ENCODE measurements at places on chromosomes 13 and 19.
A peak's percentile ranks its signal among the peaks of the same experiment; 100 is the strongest.

- DNase-seq: no peak
These were observed 31.3 kb downstream of the SAE1 start for GRCh38 chr19:47161876-47162489.

DNA sequence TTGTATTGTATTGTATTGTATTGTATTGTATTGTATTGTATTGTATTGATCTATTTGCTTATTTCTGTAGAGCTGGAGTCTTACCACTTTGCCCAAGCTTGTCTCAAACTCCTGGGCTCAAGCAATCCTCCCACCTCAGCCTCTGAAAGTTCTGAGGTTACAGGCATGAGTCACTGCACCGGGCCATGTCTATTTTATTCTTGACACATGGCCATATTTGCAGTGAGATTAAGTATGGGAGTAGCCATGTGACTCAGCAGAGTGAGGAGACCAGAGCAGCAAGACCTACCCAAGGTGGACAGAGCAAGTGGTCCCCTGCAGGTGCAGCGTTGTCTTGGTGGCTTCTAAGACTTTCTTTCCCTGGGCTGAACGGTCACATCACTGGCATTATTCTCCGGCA, 49.1 kb upstream of the UBAC2 start:
- DNase-seq: no peak

- DNase-seq: no peak
These were observed 10.2 kb upstream of the JSRP1 start for GRCh38 chr19:2266183-2266993.

GRCh38 chr13:114067381-114067885, 65.0 kb downstream of the RASA3 start:
- DNase-seq: peak; percentile 34

- no peak for DNase-seq
These were observed 59.0 kb upstream of the MCF2L start for GRCh38 chr13:112910016-112910415.

DNA sequence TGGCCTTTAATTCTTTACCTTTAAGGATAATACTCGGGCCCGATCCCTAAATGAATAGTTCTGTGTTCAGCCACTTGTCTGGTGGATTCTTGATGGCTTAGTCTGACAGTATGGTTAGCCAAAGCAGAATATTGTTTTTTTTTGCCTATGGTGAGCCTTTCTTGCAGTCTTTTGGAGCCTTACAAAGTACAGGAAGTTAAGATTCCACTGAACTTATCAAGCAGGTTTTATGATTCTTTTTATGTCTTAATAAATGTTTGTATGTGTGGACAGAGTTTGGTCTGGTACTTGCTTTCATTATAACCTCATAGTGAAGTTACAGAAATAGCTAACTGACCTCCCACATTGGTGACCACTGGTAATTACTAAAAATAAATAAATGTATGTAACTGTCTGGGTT, 17.1 kb downstream of the PCCA start:
- DNase-seq: no peak

All from CD4-positive, alpha-beta T cell treated with Interleukin-10 for 1 hour (primary cell).